Left hindlimb (tissue), 1 donor: ENCODE measurements at places on chromosomes 2 and 18.

GRCh38 chr2:18522484-18523146, 37.8 kb downstream of the RDH14 start:
- no peak for DNase-seq

DNA sequence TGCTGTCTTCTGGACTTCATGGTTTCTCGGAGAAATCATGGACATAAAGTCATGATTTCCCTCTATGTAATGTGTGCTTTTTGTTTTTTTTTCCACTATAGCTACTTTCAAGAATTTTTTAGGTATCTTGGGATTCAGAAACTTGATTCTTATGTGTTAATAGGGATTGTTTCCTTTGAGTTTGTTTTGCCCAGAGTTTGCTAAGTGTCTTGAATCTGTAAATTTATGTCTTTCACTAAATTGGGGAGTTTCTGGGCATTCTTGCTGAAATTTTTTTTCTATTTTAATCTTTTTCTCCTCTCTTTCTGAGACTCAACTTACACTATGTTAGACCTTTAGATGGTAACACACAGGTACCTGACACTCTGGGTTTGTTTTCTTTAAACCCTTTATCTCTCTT, 182.7 kb downstream of the LAMA1 start:
- no peak for DNase-seq

DNA sequence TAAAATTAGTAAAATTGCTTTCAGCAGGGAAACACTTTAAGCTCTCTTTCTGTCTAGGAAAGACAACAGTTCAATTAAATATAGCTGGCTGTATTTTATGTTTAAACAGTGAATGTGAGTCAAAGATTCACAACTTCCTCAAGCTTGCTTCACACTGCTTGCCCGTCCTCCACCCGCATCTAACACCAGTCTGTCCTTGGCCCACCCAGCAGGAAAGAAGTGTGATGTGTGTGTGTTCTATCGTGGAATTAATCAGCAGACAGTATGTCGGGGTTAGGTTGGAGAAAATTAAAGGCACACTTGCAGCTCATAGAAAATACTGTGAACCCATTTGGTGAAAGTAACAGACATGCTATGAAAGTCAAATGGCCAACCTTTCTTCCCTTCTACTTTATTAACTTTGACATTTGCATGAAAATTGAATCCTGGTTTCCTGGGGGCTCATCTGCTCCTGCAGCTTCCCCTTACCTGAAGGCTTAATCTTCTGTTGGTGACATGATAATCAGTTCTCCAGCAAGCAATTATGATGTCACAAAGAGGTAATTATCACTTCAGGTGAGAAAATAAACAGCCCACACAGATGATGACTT, 182.0 kb downstream of the UXS1 start:
- DNase-seq = no peak

- no peak for DNase-seq
These were observed 28.3 kb upstream of the GMPPA start for GRCh38 chr2:219470429-219470828.

DNA sequence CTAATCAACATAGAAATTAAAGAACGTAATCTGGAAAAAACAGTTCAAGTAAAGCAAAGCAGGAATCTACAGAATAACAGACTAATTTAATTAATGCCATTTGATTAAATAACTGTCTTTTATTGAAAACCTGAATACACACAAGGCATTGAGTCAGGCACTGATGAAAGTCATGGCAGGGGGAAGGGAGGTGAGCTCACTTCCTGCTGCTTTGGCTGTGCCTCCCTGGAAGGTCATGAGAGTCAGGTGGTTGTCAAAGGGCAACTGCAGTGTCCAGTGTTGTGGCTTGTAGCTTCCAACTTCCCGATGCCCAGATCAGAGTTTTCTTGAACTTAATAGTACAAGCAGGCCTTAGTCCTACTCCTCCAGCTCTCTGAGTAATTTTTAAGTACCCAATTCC, 180.9 kb downstream of the PID1 start:
- DNase-seq = no peak

DNA sequence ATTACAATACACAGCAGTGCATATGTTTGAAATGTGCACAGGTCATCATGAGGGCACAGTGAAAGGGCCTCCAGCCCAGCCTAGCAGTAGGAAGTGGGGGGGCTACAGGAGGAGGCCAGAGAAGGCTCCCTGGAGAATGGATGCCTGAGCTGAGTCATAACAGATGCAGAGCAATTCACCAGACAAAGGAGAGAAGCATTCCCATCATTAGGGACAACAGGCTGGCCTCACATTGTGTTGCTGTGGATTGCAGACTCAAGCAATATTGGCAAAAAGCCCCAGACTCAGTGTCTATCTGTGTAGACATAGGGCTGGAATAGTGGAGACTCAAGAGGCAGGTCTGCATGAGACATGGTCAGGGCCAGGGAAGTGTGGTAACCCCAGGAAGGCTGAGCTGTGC, 329.9 kb downstream of the DLGAP1 start:
- peak; percentile 70 for DNase-seq

DNA sequence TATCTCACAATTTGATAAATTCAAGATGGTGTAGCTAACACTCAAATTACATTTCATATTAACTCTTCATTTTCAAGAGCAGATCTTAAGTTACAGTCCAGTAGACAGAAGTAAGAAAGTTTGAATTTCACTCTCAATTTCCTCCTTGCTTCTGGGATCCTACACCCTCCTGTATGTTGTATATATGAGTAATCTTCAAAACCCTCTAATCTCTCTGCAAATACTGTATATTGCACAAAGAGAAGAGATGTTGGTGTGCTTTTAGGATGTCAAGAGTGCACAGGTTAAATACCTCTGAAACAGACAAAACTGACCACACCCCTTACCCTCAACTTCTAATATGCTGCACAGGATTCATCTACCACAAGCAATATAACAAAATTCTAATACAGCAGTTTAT, 6.7 kb downstream of the CHST9 start:
- DNase-seq = no peak

GRCh38 chr2:44906972-44907371, 34.5 kb upstream of the SIX3 start:
- no peak for DNase-seq

DNA sequence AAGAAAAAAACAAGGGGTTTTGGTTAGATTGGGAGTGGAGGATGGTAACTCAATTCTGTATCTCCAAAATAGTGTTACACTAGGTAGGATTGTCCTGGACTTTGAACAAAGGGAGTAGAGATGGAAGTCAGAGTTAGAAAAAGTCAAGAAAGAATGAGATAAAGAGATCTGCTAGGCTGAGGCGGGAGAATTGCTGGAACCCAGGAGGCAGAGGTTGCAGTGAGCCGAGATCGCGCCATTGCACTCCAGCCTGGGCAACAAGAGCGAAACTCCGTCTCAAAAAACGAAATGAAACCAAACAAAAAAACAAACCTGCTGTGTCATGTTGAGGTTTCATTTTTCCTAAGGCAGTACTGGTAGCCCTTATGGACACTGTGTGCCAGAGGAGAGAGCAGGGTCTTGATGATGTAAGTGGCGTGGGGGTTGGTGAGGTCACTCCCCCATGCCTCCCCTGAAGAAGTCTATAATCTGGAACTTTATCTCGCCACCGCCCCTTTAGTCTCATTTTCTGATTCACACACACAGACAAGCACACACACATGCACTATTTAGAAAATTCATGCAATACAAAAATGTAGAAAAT, 10.5 kb downstream of the DRC1 start:
- DNase-seq = no peak

- no peak for DNase-seq
These were observed 6.8 kb downstream of the ESCO1 start for GRCh38 chr18:21593540-21594257.

- no peak for DNase-seq
These were observed 84.5 kb downstream of the WDPCP start for GRCh38 chr2:63503818-63504217.

DNA sequence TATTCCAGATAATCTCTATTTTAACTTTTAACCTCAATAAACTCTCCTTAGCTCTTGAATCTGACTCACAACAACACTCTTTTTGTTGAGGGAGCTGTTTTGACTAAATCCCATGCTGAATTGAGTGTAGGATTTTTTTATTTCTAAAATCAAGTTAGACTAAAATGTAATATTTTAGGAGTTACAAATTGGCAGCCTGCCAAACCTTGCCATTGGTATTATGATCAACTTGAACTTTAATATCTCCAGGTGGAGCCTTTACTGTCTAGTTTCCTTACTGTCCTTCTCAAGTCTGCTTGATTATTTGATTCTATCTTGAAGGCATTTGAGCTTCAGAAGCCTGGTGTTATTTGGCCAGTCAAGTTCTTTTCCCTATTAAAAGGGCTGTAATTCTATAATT, 8.7 kb downstream of the PIKFYVE start:
- DNase-seq = no peak

GRCh38 chr2:205290299-205290698, 392.0 kb upstream of the NRP2 start:
- no peak for DNase-seq

GRCh38 chr18:63213936-63214671, 105.5 kb downstream of the BCL2 start:
- DNase-seq = no peak

- DNase-seq = no peak
These were observed 99.6 kb upstream of the CTAGE1 start for GRCh38 chr18:22517356-22517755.

DNA sequence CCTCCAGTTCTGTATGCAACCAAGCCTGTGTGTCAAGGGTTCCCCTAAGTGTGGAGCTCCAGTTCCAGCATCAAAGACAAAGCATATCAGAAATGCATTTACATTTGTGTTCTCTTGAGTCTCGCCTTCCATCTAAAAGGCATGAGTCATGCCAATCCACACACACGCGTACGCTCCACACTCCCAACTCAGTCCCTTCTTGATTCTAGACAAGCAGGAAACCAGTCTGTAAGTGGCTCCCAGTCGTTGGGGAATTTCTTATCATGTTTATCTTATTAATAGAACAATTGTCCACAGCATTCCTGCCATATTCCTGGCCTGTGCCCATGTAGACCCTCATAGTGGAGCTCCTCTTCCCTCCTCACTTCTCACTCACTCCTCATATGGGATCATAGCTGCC, 86.4 kb upstream of the SLC35G4 start:
- DNase-seq = no peak

DNA sequence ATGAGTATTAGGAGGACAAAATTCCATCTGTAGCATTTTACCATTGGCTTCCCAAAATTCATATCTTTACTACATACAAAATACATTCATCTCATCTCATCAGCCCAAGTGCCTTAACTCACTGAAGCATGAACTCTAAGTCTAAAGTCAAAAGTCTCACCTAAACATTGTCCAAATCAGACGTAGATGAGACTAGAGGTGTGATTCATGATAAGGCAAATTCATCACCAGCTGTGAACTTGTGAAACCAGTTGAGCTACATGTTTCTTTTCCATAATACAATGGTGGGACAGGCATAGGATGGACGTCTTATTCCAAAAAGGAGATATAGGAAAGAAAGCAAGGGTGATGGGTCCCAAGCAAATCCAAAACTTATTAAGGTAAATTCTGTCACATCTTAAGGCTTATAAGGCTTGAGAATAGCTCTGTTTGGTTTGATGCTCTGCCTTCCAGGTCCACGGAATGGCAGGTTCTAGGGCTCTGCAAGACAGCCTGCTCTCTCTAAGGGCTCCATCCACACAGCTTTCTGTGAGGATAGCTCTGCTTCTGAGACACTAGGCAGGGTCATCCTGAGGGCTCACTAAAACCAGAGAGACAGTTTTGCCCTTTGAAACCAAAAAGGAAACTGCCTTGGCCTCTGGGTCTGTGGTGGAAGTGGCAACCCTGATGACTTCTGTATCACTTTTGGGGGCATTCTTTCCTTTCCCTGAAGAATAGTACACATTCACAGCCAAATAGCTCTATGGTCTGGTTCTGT, 9.6 kb downstream of the IFIH1 start:
- DNase-seq = no peak

GRCh38 chr2:112708968-112709367, 11.9 kb upstream of the NT5DC4 start:
- no peak for DNase-seq

GRCh38 chr2:170044751-170045478, 133.0 kb upstream of the MYO3B start:
- no peak for DNase-seq

DNA sequence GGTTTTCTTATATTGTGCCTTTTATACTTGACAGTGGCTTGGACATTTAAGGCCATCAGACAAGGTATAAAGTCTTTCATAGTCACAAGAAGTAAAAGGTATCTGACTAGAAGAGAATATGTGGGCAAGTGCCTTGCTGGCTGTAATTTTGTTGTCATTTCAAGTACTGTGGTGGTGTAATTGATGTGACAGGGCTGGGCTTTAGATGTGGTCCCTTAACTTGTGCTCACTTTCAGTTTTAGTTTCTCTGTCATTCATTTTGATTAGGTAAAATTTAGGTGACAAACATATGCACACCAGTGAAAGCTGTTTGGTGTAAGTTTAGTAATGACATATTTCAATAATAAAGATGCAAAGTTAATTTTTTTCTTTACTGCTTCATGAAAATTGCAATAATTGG, 31.2 kb upstream of the TBR1 start:
- no peak for DNase-seq

DNA sequence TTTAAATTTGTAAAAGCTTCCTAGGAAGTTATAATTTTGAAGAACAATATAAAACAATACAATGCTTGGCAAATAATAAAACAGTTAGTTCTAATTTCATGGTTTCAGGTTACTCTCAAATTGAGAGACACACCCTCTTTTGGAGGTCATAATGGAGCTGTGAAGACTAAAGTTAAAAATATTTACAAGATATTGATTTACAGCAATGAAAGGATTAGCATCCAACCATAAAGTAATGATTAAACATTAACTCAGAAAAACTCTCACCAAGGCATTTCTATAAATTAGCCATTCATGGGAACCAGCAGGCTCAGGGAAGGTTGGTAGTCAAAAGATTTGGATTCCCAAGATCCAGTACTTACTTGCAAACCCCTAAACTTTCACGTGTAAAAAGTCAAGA, 6.4 kb downstream of the DPP4 start:
- DNase-seq = no peak

DNA sequence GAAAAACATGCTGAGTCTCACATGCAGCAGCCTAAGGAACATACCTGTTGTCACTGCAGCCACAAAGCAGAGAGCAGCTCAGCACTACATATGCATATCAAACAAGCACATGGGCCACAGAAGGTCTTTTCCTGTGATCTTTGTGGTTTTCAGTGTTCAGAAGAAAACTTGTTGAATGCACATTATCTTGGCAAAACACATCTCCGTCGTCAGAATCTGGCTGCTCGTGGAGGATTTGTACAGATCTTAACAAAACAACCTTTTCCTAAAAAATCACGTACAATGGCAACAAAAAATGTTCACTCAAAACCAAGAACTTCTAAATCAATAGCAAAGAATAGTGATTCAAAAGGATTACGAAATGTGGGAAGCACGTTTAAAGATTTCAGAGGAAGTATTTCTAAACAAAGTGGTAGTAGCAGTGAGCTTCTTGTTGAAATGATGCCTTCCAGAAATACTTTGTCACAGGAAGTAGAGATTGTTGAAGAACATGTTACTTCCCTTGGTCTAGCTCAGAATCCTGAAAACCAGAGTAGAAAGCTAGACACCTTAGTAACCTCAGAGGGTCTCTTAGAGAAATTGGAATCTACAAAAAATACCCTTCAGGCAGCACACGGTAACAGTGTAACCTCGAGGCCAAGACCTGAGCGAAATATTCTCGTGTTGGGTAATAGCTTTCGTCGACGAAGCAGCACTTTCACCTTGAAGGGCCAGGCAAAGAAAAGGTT, 34.1 kb downstream of the ZNF407 start:
- DNase-seq = no peak

- no peak for DNase-seq
These were observed 599.1 kb downstream of the NYAP2 start for GRCh38 chr2:225998653-225999052.
